ENCODE measurements at places on chromosomes 2 and 18. TPM values are rescaled to one million over a fixed set of nuclear protein-coding genes. Genes with fewer than 3 reads are reported as not detected.

Gene LRP1B
- 0.02 TPM for total RNA-seq

Gene CHST10
- total RNA-seq, result 10.7 TPM

Gene CFAP221
- total RNA-seq, result 0.79 TPM

Gene DYNAP
- not detected for total RNA-seq

Gene ZSWIM2
- not detected for total RNA-seq

Gene CCDC74B
- total RNA-seq, result 0.64 TPM

Gene ZNF385B
- total RNA-seq, result 4.1 TPM

GRCh38 chr2:38871432-38871831, 4.3 kb downstream of the DHX57 start:
- DNase-seq, result no peak

DNA sequence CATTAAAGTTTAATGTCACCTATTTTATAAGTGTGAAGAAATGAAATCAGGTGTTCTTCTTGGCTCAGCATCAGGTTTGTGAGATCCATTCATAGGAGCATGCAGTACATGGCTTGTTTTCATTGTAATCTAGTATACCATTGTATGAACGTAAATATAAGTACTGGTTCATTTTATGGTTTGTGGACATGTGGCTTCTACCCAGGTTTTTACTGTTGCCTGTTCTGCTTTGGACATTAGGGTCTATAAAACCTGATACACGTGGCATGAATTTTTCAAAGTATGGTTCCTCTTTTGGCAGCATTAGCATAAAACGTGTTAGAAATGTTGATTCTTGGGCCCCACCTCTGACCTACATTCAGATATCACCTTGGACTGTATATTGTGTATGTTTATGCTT, 175.5 kb downstream of the PRPF40A start:
- no peak for DNase-seq

- DNase-seq, result no peak
Measured at GRCh38 chr18:32618546-32618945, 147.9 kb upstream of the GAREM1 start.

DNA sequence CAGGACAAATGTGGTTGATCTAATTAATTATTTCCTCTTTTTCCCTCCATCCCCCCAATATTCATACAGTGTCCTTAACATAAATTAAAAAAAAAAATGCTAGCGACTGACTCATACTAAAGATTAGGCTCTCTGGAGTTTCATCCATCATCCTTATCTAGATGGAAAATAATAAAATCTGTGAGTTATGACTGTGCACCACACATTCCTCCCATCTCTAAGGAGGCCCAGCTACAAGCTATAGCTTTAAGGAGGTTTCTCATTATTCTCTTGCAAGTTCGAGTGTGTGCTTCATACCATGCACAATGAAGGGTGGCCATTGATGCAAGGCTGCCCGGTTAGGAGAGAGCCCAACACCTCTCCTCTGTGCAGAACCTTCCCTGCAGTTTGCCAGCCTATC, 77.3 kb downstream of the XDH start:
- no peak for DNase-seq

DNA sequence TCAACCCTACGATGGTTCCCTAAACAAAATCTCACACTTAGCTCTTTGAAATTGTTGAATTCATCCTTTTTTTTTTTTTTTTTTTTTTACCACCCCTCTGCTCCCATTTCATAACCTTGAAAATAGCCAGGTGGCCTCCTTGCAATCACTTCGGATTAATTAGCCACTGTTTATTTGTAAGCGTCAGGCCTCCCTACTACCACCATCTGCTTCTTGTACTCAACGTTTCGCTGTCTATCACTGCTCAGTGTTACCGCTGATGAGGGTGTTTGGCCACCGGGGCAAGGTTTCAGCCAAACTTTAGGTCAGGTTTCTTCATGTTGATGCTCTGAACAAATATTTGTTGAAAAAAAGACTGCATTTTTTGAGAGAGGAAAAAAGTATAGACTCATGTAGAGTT, 183.2 kb downstream of the EPHA4 start:
- DNase-seq, result no peak

DNA sequence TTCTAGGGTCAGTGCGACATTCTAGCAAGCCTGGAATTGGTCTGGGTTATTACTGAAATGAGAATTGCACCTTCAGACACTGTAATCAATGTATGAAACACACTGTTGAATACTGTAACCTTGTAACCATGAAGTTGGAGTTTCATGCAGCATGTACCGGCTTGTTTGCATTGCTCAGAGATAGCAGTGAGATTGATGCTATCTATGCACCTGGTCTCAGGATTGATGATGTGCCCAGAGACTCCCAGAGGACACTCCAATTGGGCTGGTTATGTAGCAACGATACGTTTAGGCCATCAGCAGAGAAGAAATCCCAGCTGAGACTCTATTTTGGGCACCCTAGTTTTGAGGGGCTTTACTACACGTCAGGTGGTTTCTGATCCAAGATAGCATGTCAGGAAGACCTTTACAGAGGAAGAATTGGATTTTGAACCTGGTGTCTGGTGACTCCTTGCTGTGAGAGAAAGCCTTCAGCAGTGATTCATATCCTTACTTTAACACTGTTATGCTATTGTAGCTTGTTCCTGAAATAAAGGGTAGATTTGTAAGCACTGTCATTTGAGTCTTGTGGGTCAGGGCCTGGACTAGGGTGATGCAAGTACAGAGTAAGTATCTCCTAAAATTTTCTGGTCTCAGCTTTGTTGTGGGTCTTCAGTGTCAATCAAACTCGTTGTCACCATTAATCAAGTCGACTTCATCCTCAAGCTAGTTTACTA, 305.1 kb upstream of the GULP1 start:
- DNase-seq, result no peak

DNA sequence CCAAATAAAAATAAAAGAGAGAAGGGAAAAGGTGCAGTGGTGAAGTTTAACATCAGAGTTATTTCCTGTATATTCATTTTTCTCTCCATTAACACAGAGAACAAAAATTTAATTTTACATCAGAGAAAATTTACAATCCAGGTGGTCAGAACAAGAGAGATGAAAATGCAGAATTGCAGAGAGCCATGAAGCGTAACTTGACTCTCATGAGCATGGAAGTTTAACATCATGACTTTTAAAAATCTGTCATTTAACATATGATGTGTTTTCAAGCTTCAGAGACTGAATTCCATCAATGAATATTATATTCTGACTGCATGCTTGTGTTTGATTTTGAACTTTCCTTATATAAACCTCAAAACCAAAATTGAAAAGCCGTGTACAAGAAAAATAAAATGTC, 79.3 kb upstream of the ZNF397 start:
- DNase-seq, result no peak

DNA sequence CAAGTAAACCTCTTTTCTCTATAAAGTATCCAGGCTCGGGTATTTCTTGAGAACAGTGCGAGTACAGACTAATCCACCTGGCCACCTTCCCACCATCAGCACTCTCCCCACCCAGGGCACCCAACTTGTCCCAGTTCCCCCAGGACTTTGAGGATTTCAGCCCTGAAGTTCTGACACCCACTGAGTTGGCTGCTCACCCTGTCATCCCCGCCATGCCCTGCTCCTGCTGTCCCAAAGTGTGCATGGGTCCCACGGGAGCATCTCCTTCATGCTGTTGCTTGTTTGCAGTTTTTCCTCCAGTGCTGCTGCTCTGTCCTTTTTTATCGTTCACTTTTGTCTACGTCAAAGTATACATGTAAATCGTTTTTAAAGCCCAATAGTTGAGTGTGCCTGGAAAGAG, 273.9 kb downstream of the PHLPP1 start:
- no peak for DNase-seq

GRCh38 chr2:44230378-44230777, 44.9 kb upstream of the SLC3A1 start:
- DNase-seq, result no peak

- DNase-seq, result peak; percentile 69
Measured at GRCh38 chr2:46179037-46179621, 118.1 kb upstream of the EPAS1 start.

GRCh38 chr2:60341151-60341550, 212.3 kb downstream of the BCL11A start:
- no peak for DNase-seq

DNA sequence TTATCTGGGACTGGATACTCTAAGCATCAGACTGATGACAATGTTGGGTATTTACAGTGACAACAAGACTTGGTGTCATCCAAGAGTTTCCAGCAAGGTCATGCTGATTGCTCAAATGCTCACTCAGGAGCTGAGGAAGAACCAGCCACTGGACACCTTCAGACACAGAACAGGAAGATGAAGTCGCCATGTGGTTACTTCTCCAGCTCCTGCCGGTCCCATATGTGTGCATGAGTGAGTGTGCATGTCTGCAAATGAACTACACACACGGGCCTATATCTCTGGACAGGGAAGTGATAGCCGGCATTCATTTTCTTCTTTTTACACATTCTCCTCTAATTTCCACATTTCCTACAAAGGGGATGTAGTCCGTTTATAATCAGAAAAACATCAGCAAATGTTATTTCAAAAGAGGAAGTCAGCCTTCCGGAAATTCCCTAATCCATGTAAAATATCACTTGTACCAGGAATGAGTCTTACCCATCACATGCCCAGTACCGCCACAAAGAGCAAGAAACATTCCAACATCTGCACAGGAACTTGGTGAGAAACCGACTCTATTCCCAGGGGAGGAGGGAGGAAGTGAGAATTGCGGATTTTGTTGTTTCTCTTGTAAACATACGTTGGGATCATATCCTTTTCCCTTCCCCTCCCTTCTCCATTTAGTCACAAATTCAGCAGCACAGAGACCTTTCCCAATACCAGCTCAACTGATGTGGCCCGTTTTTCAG, 10.8 kb downstream of the RFX8 start:
- DNase-seq, result no peak

DNA sequence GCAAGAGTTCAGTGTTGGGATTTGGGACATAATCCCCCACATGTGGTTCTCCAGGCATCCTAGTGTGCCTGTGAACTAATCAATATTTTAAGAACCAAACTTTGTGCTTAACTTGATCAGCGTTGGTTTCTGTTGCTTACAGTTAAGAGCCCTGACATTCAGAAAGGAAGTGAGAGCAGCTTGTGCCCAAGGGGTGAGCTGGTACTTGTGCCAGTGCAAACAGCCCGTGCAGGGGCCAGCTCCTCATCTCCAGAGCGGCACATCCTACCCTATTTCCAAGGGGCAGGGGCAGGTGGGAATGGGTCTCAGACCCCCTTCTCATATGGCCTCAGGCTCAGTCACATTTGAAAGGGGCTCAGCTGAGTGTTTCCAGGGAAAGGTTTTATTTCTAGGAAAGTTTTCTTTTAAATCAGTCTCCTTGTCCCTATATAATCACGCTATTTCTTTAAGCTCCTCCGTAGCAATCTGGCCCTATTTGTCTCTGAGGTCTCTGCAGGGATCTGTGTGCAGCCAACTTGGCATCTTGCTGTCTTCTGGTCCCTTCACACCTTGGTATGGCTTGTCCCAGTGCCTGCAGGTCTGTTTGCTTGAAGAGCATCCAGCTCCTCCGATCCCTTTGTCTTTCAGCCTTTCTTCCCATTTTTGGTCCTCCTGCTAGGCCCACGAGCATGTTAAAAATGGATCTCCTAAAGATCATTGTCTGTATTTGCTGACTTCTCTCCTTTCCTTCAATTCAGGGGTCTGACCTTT, 358.9 kb downstream of the HRH4 start:
- no peak for DNase-seq

All from left ventricle myocardium superior (tissue), 1 donor.